SW480 (cell line): ENCODE measurements at places on chromosomes 2 and 18.

DNA sequence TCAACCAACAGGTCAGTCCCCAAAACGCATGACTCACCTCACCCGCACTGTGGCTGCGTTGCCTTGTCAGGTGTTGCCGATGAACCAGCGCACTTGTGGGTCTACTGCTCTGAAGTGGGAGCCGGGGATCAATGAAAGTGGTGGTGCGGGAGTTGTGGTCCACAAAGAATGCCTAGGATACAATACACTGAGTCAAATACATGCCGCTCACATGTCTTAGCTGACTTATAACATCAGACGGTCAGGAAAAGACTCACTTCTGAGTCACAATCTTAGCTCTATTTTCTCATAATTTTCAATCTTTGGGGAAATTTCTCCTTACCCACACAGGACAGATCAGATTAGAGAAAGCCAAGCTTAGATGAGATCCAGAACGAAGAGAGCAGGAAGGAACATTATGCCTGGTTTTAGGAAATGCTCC is 107.1 kb upstream of the STK17B start:
- no peak for DNase-seq

- no peak for DNase-seq
Measured at GRCh38 chr18:74326231-74326630, 10.6 kb downstream of the C18orf63 start.

GRCh38 chr2:229133155-229133772 is 137.8 kb downstream of the PID1 start:
- DNase-seq = peak; percentile 47

- DNase-seq = no peak
Measured at GRCh38 chr2:69291004-69291650, 95.9 kb downstream of the GFPT1 start.

GRCh38 chr2:119914266-119914665 is 98.6 kb upstream of the EPB41L5 start:
- DNase-seq = no peak

GRCh38 chr2:215395687-215396460 is 40.0 kb downstream of the FN1 start:
- DNase-seq = no peak

GRCh38 chr18:42413870-42414269 is 458.8 kb downstream of the PIK3C3 start:
- DNase-seq = no peak

GRCh38 chr2:135909976-135910375 is 33.7 kb upstream of the MCM6 start:
- DNase-seq = no peak

- DNase-seq = no peak
Measured at GRCh38 chr2:113104054-113104611, 23.3 kb upstream of the IL1RN start.

- DNase-seq = no peak
Measured at GRCh38 chr2:95578539-95578938, 13.3 kb upstream of the TRIM43 start.

GRCh38 chr18:3704556-3705344 is 254.8 kb downstream of the TGIF1 start:
- no peak for DNase-seq

- DNase-seq = no peak
Measured at GRCh38 chr2:80054346-80054675, 250.2 kb downstream of the LRRTM1 start.

DNA sequence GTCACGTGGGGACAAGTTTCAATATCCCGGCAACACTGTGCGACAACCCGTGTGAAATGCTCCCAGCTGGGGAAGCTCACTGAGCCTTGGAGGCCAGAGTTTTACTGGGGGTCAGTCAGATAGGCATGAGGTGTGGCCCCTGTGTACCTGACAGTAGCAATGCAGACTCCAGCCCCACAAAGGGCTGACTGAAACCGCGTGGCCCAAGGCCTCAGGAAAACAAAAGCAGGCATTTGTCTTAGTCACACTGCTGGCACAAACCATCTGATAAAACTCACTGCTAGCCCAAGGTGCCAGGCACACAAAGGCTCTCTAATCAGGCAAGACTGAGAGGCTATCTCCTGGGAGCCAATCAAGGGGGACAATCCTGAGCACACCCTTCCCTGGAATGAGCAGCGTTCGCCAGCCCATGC is 786.6 kb upstream of the RAB6C start:
- DNase-seq = peak; percentile 7

GRCh38 chr18:79523736-79524180 is 128.0 kb downstream of the NFATC1 start:
- peak; percentile 0 for DNase-seq

- DNase-seq = no peak
Measured at GRCh38 chr2:49032126-49032525, 122.2 kb downstream of the FSHR start.

DNA sequence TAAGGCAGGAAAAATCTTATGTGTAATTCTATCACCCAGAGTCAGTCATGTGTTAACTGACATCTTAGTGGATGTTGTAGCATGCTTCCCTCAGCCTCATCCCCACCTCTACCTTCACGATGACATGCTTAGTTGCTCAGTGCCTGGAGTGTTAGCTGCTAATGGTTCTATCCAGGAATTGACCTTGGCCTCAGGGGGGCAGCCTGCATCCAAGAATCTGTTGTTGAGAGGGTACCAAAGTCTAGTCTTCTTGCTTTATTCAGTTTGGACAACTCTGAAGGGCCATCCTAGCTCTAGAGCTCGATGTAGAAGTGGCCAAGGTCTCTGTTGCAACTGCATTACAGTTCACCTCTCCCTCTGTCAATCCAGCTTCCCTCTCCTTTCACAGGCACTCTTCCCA is 61.2 kb downstream of the ACYP2 start:
- peak; percentile 61 for DNase-seq

GRCh38 chr2:236859908-236860307 is 225.8 kb upstream of the COPS8 start:
- DNase-seq = no peak

GRCh38 chr2:98388601-98389250 is 42.5 kb downstream of the CNGA3 start:
- DNase-seq = no peak

- no peak for DNase-seq
Measured at GRCh38 chr18:74996996-74997395, 211.9 kb downstream of the PTGR3 start.

DNA sequence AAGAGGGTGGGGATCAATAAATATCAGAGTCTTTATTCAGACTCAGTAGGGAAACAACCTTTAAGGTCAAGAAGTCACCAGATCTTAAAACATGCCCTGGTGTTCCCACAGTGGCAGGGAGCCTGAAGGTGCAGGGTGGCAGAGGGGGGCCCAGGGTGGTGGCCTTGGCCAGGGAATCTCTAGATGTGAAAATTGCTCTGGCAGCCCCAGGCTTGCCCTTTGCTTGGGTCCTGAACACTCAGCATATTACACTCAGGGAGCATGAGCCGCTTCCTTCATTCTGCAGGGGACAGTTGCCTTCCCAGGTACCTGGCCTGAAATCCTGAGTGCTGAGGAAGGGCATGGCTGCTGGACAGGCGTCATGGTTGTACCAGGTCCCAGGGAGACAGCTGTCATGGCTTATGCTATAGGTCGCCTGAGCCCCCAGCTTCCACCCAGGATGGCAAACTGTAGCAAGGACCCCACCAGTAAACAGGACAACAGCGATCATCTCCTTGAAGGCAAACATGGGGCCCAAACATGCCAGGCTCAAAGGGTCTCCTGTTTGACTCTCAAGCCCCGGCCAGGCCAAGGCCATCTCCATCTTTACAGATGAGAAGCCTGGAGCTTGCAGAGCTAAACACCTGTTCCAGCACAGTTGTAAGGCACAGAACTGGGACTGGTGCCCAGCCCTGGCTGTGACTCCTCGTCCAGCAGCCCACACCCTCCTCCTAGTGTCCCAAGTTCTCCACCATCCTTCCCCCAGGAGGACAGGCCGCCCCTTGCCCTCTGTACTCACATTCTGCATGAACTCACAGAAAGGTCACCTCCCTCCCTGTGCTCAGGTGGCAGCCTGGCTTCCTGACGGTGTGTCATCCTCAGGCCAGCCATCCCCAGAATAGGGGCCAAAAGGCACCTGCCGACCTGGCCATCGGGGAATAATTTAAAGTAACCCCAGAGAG is 14.6 kb downstream of the ABCG8 start:
- DNase-seq = no peak

- no peak for DNase-seq
Measured at GRCh38 chr2:135600915-135601314, 69.6 kb downstream of the R3HDM1 start.

GRCh38 chr2:173959909-173960308 is 5.3 kb downstream of the SP3 start:
- DNase-seq = no peak

- DNase-seq = peak; percentile 68
Measured at GRCh38 chr2:150127346-150127990, 360.0 kb downstream of the RND3 start.

- no peak for DNase-seq
Measured at GRCh38 chr18:25103468-25104155, 248.4 kb downstream of the ZNF521 start.

GRCh38 chr2:161010503-161011015 is 149.7 kb upstream of the TANK start:
- no peak for DNase-seq

- DNase-seq = no peak
Measured at GRCh38 chr2:68464651-68465050, 2.4 kb downstream of the FBXO48 start.

DNA sequence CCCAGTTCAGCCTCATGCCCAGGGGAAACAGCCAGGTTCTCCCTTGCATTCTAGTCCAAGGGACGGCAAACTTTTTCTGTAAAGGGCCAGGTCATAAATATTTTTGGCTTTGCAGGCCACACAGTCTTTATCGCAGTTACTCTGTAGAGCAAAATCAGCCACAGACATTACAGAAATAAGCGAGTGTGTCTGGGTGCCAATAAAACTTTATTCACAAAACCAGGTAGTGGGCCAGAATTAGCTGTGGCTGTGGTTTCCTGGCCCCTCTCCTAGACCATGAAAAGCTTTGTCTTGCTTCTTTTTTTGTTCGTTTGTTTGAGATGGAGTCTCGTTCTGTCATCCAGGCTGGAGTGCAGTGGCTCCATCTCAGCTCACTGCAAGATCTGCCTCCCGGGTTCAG is 80.1 kb downstream of the EIPR1 start:
- DNase-seq = no peak

DNA sequence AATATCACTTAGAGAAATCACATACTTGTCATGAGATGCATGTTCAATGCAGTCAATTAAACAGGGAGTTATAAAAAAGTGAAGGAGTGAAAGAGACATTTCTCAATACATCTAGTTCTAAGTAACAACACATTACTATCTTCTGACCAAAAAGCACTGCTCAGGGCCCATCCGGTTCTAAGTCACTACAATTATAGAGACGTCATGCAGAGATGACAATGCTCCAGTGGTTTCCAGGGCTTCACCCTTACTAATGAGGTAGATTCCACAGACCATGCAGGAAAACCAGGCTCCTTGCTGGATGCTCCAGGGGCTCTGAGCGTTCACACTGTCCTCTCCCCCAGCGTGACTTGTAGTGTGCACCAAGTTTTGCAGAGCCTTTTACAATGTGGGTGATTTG is 88.0 kb downstream of the FTCDNL1 start:
- DNase-seq = no peak

GRCh38 chr2:61454383-61454782 is 16.5 kb downstream of the USP34 start:
- no peak for DNase-seq

DNA sequence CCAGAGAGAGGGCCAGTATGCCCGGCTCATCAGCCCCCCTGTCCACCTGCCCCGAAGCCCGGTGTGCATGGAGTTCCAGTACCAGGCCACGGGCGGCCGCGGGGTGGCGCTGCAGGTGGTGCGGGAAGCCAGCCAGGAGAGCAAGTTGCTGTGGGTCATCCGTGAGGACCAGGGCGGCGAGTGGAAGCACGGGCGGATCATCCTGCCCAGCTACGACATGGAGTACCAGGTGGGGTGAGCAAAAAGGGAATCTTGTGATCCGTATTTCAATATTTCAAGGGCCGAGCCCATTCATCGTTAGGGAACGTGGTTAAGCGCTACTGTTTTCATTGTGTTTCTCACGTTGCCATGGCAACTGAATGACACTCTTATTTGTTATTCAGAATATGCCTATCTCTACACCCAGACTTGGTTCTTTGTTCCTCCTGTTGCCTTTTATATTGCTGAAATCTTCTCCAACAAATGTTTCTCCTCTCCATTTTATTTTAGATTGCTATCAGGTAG is 81.5 kb downstream of the NRP2 start:
- no peak for DNase-seq

GRCh38 chr2:230924092-230924469 is 961 bp downstream of the GPR55 start:
- DNase-seq = no peak

DNA sequence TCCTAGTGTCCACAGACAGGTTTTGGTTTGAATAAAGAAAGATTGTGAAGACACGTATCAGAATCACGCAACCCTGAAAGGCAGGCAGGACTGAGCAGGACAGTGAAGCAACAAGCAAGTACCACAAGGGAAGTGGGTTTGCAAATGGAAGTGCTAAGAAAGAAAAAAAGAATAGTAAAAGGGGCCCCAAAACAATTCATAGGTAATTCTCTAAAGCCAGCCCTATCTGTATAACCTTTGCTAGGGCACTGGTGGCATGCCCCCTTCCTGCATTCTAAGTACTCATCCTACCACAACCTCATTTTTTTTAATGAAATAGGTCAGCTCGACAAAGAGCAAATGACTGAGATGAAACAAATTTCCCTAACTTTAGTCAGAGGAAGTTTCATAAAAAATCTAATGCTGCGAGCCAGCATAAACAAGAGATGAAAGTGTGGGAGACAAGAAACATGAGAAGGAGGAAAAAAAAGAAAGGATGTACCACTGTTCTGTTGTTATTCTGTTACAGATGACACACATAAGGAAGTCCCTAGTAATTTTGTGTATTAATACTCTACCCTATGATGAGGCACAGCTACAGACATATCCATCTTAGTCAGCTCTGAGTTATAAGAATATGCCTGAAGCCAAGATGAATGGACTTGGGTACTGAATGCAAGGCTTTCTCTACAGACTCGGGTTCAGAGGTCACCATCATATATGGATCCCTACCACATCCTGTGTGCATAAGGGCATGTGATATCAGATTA is 32.2 kb downstream of the IKZF2 start:
- no peak for DNase-seq

DNA sequence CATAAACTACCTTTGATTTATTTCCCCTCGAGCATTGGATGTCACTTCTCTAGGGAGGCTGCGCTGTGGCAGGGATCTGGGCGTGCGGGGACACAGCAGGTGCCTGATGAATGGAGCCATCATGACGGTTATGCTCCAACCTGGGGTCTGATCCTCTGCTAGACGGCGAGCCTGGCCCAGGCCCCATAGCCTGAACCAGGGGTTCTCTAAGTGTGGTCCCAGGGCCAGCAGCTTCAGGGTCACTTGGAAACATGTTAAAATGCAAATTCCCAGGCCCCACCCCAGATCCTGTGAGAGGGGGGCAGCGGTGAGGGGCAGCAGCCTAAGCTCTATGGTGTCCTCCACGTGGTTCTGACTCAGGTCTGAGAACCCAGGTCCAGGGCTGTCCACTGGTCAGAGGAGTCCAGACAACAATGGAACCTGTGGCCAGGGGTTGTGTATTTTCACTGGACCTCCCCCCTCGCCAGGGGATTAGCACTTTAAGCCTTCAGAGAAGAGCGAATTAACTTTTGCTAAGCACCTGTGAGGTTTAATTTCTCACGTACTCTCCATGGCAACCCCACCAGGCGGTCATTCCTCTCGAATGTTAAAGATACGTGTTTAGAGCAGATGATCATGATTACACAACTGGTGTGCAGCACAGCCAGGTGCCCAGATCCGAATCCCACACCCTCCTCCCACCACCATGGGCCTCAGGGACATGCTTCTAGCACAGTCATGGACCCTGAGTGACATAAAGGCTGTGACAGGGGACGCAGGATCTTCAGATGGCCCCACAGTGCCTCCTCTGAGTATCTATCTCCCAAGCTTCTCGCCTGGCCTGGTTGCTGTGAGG is 1.6 kb upstream of the ARHGEF4 start:
- DNase-seq = no peak
